ENCODE measurements at places on chromosomes 1 and 21.
A peak's percentile ranks its signal among the peaks of the same experiment; 100 is the strongest.

GRCh38 chr21:29195981-29196669 is 65.7 kb downstream of the MAP3K7CL start:
- peak; percentile 98 for DNase-seq

GRCh38 chr1:18881642-18882431 is 20.5 kb downstream of the ALDH4A1 start:
- no peak for DNase-seq

DNA sequence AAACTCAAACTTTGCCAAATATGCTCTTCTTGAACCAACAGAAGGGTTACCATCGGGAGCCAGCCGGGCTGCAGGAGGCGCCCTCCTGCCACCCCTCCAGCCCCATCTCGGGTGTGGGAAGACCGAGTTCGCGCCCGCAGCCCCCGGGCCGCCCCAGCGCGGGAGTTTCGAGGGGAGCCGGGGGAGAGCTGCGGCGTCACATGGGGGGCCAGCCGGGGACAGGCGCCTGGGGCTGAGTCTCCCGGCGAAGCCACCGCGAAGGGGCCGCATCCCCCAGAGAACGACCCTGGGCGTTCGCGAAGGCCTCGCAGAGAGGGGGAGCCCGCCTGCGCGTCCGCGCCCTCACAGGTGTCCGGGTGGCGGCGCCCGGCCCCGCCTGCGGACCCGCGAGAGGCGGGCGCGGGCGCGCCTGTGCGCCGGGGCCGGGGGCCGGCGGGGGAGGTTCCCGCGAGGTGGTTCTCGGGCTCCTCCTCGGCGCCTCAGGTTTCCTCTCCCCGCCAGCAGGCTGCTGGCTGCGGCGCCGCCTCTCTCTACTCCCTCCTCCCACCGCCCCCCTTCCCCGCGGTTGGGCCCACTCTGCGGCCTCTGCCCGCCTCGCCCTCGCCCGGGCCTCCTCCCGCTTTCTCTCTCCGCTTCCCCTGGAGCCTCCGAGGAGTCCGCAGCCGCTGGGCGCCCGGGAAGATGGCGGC is at the start of gene RAVER2:
RAVER2 (plus strand) TSS at position 584 of the 689 bp plus-strand sequence; CDS start at position 682, 98 bp downstream.
- peak; percentile 43 for DNase-seq

- DNase-seq = peak; percentile 73
Measured at GRCh38 chr1:58932859-58933598, 149.2 kb upstream of the JUN start.

GRCh38 chr1:225651872-225652728 is 823 bp downstream of the ENAH start:
- peak; percentile 42 for DNase-seq

GRCh38 chr1:114336360-114336759 is 174.6 kb downstream of the TRIM33 start:
- no peak for DNase-seq

GRCh38 chr21:35775778-35776544 is 284.4 kb downstream of the SETD4 start:
- no peak for DNase-seq

- no peak for DNase-seq
Measured at GRCh38 chr1:10494418-10494753, 19.6 kb downstream of the PEX14 start.

- no peak for DNase-seq
Measured at GRCh38 chr1:247409869-247410544, 6.0 kb upstream of the NLRP3 start.

- DNase-seq = no peak
Measured at GRCh38 chr1:202058001-202058908, 47.9 kb downstream of the ELF3 start.

GRCh38 chr1:30532621-30533020 is 190.8 kb downstream of the MATN1 start:
- no peak for DNase-seq

DNA sequence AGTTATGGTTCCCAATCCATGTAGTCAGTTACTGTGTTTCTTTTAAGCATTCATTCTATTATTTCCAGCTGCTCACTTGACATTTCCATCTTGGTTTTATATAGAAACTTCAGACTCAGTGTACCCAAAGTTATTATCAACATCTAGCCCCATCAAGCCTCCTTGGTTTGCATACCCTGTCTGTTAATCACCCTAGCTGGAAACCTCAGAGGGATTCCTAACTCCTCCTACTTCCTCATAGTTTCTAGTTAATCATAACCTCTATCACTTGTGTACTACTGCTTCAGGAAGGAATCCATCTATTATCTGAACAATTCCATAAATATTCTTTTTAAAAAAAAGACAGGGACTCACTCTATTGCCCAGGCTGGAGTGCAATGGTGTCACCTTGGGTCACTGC is 293.3 kb downstream of the SDCCAG8 start:
- peak; percentile 82 for DNase-seq

DNA sequence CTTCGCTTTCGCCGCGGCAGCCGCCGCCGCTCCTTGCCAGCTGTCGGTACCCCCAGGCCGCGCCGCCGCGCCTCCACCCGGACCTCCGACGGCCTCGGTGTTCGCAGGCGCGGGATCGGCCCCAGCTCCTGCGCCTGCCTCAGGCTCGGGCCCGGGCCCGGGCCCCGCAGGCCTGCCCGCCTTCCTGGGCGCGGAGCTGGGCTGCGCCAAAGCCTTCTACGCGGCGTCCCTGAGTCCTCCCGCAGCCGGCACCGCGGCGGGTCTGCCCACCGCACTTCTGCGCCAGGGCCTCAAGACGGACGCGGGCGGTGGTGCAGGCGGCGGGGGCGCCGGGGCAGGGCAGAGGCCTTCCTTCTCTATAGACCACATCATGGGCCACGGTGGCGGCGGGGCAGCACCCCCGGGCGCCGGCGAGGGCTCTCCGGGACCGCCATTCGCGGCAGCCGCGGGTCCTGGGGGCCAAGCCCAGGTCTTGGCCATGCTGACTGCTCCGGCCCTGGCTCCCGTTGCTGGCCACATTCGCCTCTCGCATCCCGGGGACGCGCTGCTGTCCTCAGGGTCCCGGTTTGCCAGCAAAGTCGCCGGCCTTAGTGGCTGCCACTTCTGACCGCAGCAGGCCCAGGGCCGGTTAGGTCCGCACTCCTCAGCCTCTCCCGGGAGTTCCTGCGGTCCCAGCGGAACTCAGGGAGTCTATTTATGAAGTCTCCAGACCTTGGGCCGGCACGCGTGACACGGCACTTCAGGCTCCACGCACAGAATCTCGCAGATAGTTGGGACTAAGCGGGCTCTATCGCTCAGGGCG is 1.4 kb downstream of the FOXD2 start:
- DNase-seq = no peak

DNA sequence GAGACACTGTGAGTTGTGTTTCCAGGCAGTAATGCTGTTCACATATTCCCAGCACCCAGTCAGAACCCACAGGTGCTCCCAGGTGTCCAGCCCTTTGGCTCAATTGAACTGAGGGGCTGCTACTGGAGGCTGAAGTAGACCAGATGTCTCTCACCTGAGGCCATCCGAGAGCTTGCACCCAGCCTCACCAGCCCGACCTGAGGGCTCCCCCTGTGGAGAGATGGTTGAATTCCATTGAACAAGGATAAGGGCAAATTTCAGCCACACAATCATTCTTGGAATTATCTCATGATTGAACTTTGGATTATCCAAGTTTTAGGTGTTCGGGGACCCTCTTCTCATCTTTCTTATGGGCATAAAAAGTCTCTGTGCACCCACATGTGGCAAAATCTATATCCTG is 52.1 kb downstream of the OBSCN start:
- DNase-seq = no peak

- DNase-seq = peak; percentile 10
Measured at GRCh38 chr1:80893115-80893514, 907.6 kb upstream of the ADGRL2 start.

GRCh38 chr1:66356605-66357004 is 177.3 kb upstream of the SGIP1 start:
- no peak for DNase-seq

- DNase-seq = no peak
Measured at GRCh38 chr21:15514073-15514946, 215.5 kb upstream of the USP25 start.

- DNase-seq = no peak
Measured at GRCh38 chr21:37915941-37916309, 332 bp downstream of the KCNJ6 start.

DNA sequence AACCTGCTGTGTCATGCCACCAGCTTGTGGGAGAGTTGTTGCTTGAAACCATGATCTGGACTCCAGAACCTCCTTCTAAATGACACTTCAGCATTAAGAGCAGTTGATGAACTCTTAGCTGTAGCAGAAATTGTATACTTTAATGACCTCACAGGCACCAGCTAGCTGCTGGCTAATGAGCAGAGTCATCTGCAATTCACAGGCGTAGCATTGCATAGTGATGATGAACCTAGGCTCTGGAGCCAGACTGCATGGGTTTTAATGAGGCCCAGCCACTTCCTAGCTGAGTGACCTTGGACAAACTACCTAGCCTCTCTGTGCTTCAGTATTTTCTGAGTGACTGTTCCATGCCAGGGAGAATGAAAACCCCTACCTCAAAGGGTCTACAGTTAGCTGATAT is 407.1 kb downstream of the LMO4 start:
- DNase-seq = no peak

GRCh38 chr1:224458996-224459395 is 24.4 kb upstream of the WDR26 start:
- DNase-seq = peak; percentile 19

GRCh38 chr1:207811920-207812720 is 60.3 kb downstream of the CD46 start:
- no peak for DNase-seq

DNA sequence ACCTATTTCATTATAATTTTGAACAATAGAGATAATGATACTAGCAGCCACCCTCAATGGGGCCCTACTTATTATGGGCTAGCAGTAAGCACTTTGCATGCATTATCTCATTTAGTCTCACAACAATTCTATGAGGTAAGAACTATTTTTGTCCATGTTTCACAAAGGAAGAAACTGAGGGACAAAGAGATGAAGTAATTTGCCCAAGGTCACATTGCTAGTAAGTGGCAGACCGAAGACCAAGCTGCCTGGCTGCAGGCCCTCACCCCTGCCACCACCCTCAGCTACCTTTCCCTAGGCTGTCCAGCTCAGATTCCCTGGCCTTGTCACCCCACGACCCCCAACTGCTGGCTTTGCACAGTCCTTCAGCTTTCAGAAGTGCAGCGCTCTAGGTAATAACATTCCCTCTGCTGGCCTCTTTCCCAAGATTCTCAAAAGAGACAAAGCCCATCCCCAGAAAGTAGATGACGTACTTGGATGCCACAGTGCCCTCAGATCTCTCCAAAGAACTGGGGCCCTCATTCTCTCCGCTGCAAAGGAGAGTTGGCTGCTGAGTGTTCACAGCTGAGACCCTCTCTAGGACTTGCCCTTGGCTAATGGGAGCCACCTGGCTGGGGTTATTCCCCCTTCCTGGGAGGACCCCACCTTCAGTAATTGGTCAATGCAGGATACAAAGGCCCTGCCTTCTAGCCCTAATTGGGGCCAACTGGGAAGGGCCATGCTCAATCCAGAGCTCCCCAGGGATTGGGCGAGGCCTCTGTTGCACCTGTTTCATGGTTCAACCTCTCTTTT is 39.5 kb downstream of the IRF2BP2 start:
- no peak for DNase-seq

GRCh38 chr1:29148656-29149491 is 25.2 kb upstream of the TMEM200B start:
- no peak for DNase-seq

DNA sequence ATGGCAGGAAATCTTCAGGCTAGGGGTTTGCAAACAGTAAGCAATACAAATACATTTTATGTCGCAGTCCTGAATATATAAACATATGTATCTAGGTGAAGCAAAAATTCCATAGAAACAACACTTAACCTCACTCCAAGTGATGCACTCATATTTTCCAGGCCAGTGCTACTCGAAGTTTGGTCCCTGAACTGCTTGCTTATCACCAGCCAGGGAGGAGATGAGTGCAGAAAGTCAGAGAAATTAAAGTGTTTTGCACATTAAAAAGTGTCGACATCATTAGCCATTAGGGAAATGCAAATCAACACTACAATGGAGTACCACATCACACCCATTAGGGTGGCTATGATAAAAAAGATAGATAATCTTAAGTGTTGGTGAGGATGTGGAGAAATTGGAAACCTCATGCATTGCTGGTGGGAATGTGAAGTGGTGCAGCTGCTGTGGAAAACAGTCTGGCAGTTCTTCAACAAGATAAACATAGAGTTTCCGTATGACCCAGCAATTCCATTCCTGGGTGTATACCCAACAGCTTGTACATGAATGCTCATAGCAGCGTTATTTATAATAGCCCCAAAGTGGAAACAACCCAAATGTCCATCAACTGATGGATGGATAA is 70.5 kb upstream of the CSF1 start:
- peak; percentile 53 for DNase-seq

- no peak for DNase-seq
Measured at GRCh38 chr1:98019747-98020146, 98.9 kb upstream of the DPYD start.

DNA sequence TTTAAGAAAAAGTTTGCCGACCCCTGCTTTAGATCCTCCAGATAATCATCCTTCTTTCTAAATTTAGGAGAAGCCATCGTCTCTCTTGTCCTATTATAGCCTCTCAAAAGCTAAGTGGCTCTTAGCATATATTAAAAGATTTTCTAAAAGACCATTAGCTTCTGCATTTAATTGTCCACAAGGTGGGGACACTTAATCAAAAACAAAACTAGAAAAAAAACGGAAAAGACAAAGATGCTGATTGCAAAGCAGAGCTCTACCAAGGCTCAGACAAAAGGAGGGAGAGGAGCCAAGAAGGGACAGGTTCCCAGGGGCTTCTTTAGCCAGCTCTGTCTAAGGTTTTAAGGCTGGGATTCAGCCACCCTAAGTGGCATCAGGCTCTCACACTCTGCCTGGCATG is 128.3 kb upstream of the HMGB4 start:
- DNase-seq = peak; percentile 10

DNA sequence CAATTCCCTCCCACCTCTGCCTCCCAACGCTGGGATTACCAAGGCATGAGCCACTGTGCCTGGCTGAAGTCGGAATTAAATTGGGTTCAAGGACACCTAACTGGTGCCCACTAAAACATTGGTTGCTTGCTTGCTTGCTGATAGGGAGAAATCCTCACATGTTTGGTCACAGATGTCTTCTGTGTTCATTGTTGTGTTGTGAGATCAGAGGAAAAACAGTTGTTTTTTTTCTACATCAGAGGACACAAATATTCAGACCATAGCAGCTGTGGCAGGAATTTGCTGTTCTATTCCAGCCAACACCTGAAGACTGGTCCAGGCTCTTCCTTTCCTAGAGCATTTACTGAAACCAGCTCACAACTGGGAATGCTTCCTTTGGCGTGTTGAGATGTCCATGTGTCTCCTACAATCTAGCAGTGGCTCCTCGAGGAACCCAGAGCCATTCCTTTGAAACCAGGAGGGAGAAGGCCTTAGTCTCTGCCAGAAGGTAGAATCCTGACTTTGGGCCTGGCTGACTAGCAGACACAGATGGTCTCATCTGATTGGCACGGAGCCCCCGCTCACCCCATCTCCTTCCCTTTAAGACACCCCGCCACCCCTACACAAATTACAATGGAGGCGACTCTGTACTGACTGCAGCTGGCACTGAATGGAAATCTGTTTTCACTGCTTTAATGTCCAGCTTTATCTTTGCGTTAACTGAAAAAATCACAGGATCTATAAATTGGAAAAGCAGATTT is 24.3 kb upstream of the TRIM17 start:
- DNase-seq = no peak

- DNase-seq = no peak
Measured at GRCh38 chr1:32963746-32964460, 706 bp downstream of the RNF19B start.

All from cardiac fibroblast (primary cell).